ENCODE measurements at places on chromosomes 5 and 9.

DNA sequence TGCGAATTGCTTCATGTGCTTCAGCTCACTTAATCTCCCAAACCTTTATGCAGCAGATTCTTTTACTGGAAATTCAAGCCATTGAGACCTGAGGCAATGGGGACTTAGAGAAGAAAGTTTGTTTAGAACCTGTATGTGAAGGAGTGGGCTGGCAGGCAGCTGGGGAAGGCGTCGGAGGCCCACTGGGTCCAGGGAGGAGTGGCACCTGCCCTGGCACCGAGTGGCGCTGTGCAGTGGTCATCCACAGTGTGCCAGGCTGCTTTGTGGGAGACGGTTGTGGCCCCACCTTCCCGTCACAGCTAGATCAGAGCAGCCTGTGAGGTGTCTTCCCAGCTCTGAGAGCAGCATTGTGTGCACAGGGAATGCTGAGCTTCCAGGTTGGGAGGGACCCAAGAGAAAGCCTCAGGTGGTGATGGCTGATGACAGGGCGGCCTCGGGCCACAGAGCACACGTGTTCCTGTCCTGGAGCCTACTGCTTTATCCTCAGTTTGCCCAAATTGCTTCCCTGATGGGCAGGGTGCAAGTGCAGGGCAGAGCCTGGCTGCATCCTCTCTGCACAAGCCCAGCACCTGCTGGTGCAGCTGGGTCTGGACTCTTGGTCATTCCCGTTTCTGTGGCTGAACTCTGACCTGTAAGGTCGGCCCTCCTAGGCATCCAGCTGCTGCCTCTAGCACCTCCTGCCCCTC lies 175.2 kb downstream of the CACNA1B start:
- no peak for DNase-seq

GRCh38 chr9:98396656-98397055 lies 141.2 kb upstream of the TBC1D2 start:
- no peak for DNase-seq

GRCh38 chr5:168319774-168320173 lies 28.3 kb downstream of the WWC1 start:
- no peak for DNase-seq

GRCh38 chr9:110604171-110604601 lies 24.6 kb upstream of the SVEP1 start:
- DNase-seq: no peak

GRCh38 chr9:73684601-73685000 lies 532.9 kb downstream of the ANXA1 start:
- DNase-seq: no peak

GRCh38 chr5:180831139-180832093 lies 28.8 kb upstream of the MGAT1 start:
- peak; percentile 76 for DNase-seq

- DNase-seq: no peak
Measured at GRCh38 chr5:175878544-175879438, 7.4 kb downstream of the CPLX2 start.

GRCh38 chr9:136982232-136983051 lies at the start of gene LCNL1:
Gene LCNL1, plus strand, starts transcription at chr9:136982993. Its CDS starts 594 bp downstream, at chr9:136983587.
- DNase-seq: no peak

- no peak for DNase-seq
Measured at GRCh38 chr5:38099205-38100168, 158.9 kb upstream of the EGFLAM start.

DNA sequence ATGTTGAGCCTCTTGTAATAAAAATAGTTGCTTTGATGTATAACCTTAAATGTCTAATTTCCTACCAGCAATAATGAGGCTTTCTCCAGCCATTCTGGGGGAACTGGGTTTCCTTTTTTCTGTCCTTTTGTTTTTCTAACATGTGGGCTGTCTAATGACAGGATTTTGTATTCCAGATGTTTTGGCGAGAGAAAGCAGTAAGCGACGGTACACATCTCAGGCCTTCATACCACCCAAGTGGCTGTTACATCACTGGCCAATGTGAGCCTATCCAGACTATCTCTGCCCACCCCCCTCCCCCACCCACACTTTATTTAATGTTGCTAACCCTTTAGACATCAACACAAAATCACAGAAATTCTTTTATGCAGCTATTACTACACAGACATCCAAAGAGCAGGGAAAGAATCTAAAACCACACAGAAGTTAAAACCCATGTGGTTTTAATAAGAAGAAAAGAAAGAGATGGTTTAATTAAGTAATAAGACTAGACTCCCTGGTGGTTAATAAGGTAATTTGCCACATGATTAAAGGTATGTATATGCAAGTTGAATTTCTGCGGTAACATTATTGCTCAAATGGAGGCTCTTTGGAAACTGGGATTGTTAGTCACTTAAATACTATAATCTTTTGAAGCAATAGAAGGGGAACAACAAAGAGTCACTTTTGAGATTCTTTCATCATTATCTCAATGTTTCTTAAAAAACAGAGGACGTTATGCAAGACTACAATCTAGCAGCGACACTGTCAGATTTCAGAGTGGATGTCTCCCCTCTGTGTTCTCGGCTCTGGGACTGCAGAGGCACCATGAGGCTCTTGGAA lies 365.1 kb downstream of the ENC1 start:
- DNase-seq: no peak

GRCh38 chr5:59367791-59368394 lies 525.6 kb downstream of the PDE4D start:
- peak; percentile 20 for DNase-seq

GRCh38 chr5:72379936-72380335 lies 59.8 kb downstream of the PTCD2 start:
- DNase-seq: no peak

DNA sequence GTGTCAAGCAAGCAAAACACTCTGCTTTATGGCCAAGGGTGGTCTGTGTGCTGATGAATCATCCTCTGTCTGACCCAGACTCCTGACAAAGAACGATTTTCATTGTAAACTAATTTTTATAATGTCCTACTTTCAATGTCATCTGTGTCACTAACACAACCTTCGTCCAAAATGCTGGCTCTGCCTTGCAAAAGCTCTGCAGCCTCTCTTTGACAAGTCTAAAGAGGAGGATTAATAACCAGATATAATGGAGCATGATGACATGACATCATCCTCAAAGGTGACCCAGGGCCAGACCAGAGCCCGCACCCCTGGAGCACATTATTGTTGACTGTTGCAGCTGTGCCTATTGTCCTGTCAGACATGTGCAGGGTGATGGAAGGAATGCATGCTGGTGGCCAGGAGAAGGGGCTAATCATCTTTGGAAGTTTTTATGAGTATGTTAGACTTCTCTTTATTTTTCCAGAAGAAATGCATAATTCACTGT lies 589.4 kb downstream of the NR2F1-AS1 start:
- no peak for DNase-seq

DNA sequence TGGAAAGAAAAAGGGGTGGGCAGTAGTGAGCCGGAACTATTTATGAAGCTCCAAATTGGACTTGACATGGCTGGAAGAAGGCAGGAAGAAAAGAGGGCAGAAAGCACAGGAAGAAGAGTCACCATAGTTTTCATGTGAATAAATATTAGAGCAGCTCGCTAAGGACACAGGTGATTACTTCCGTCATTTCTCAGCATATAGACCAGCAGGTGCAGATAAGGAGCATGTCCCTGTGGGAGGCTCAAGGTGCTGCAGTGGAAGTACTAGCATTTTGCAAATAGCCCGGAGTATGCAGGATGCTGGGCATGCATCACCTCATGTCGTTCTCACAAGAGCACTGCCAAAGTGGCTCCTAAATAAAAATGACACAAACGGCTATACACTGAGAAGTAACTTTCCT lies 71.3 kb upstream of the HTR4 start:
- no peak for DNase-seq

DNA sequence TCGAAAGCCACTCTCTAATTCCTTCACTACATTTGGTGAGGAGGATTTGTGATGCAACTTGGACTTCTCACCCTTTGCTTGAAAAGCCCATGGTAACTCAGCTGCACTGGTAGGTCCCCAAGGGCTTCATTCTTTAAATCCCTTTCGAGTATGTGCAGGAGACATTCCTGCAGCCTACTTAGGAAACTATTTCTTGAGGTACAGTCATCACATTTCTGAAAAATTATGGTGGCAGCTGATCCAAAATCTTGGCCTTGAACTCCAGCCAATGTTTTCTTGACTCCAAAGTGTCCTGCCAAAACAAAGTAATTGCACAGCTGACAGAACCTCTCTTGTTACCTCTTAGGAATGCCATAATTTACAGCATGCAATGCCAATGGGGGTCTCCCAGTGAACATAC lies 99.7 kb downstream of the NPR3 start:
- DNase-seq: no peak

DNA sequence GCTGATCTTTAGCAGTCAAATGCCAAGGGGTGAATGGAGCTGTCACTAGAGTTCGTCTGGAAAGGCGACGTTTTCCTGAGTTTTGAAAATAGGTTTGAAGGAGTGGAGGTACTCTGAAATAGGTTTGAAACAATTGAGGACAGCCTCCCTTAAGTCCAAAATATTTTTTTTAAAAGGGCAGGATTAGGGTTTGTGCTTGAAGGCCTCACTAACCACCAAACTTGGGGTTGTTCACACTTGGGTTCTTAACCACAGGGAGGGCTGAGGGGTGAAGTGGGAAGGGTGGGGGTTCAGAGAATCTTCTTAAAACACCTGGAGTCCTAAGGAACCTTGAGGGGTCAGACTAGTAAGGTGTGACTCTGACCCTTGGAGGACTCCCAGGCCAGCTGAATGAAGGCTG lies 3.5 kb upstream of the PCDH12 start:
- DNase-seq: no peak

DNA sequence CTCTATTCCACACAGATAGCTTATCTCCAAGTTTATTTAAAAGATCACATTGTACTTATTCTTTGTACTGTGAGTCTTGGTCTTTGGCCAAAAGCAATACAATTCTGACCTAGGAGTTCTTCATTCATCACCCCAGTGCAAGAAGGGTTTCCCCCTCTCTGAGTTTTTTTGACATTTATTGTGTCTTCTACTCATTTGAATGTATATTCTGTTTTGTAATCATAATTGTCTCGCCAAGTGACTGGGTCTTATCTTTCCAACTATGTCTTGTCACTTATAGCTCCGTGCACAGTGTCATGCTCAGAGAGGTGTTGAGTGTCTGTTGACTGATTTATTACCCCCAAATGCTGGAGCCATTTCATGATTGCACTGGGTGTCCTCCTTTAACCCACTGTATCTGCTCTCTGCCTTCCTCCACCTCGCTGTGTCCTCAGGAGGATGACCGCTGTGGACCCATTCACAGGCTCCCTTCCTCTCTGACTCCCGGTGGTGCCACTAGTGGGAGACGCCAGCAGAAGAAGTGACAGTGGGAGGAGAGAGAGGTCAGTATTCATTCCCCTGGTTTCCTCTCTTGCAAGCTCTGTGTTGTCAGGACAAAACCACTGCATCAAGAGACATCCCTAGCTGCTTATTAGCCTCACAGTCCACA lies 11.2 kb upstream of the TRIO start:
- no peak for DNase-seq

DNA sequence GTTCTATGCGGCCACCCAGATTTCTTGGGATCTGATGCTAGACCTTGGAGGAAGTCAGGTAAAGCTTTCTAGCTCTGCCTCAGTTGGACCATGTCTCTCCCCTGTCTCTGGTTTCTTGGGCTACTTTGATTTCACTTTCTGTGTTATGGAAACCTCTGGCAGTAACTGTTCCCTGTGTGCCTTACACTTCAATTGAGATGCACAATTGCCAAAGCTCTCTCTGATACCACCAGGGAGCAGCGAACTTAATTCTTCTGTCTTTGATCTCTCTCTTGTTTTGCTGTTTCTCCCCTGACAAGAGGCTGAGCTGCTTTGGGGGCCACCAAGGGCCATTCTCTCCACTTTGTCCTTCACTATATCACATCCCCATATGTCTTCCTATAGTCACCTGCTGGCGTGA lies 61.4 kb downstream of the PGM5 start:
- DNase-seq: no peak

DNA sequence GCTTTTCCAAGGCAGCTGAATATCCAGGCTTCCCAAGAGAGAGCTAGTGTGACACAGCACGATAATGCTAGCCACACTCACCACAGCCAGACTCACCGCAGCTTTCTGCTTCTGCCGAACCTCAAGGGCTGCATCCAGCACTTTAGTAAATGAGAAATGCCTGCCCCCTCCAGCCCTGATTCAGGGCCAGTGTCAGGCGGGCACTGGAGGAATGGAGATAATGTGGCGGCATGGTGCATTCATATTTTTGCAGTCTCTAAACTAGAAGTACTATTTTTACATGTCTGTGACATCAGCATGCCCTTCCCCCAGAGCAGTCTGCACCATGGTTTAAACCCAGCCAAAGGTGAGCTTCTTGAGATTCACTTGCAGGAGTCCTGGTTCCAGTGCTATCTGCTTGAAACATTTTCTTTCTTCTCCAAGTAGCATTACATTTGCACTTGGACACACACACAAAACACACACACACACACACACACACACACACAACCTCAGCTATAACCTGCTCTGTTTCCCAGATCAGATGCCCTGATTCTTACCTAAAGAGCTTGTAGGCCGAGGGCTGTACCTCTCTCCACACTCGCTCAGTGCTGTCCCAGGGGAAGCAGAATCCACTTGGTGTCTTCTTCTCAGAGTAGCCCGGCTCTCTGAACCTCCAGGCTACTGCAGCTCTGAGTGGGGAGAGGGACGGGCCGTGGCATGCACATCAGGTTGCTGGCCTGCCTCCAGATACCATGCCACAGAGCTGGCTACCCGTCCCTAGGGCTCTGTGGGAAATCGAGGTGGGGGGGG lies at the start of gene FGF1:
Gene FGF1 (minus strand): TSS at position 673 of the 792 bp plus-strand sequence. CDS start 71,963 bp downstream, outside the sequence.
- DNase-seq: no peak

GRCh38 chr5:63053019-63053638 lies 474.5 kb downstream of the LRRC70 start:
- no peak for DNase-seq

GRCh38 chr5:151234476-151235238 lies 10.8 kb upstream of the CCDC69 start:
- DNase-seq: no peak

DNA sequence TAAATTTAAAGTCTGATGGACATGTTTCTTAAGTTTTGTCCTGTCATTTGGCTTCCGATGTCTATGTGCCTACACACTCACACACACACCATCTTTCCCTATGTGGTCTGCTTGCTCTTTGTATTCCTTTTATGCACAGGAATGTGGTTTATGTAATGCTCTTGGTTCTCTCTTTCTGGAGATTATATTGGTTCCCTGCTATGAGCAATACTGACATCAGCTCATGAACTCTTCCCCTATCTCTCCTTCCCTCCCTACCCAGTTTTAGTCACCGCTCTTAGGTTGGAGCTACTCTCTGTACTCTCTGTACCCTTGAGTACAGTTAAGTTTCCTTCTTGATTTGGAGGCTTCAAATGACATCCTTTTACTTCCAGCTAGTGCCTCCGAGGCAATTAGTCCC lies 77.9 kb upstream of the MVB12B start:
- DNase-seq: no peak

GRCh38 chr5:29811914-29812679 lies 1381.4 kb upstream of the CDH6 start:
- DNase-seq: no peak

GRCh38 chr5:159779481-159779880 lies 136.8 kb upstream of the ADRA1B start:
- DNase-seq: no peak

- DNase-seq: no peak
Measured at GRCh38 chr5:172088801-172089200, 82.4 kb upstream of the FBXW11 start.

GRCh38 chr5:180105827-180106312 lies 34.3 kb upstream of the RNF130 start:
- no peak for DNase-seq

GRCh38 chr5:125713109-125713805 lies 710.0 kb upstream of the GRAMD2B start:
- DNase-seq: no peak

GRCh38 chr5:127961763-127962145 lies 121.8 kb upstream of the SLC12A2 start:
- no peak for DNase-seq
